ENCODE measurements at places on chromosomes 3 and 15.

GRCh38 chr3:71542521-71543370, 40.8 kb downstream of the FOXP1 start:
- peak; percentile 76 for DNase-seq

- DNase-seq = no peak
Observed at GRCh38 chr3:59482684-59483083, 432.9 kb upstream of the CFAP20DC start.

DNA sequence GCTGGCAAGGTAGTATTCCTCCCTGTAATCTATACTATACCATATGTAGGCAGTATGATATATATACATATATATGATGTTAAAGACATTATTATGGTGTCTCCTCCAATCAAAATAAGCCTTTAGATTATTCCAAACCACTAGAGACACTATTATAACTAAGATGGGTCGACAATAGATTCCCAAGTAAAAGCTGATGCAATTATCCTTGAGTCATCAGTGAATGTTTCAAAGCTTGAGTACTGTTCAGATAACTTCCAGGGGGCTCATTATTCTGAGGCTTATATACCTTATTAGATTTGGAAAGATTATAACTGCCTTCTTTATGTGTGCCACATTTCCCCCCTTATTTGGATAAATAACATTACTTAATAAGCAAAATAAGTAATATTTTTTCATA, 11.9 kb upstream of the C3orf38 start:
- DNase-seq = no peak

DNA sequence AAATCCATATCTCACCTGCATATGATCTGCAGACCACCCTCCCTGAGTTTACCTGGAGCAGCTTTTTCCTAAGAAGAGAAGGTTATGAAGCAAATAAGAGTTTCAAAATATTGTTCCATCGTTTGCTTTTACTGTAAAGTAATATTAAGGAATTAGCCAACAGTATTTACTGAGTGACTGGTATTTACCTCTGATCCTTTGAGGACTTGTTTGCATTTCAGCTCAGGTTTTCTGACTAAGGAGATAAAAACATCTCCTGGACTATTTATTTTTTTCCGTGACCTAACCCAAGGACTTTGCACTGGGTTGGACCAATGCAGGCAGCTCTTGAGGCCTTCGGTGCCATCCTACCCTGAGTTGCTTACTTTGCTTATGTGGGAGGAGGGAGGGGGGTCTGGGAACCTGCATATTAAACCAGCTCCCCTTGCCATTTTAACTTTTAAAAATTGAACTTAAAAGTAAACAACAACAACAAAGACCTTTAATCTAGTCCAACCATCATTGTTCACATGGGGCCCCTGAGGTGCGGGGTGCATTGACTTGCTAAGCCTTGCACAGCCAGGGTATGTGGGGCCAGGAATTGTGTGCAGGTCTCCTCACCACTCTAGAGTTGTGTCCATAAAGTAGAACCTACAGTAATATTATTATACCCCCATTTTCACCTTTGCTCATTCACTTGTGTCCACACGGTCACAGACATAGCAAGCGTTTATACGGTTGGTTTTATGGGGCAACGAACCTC, 39.3 kb downstream of the TRAK1 start:
- DNase-seq = no peak

DNA sequence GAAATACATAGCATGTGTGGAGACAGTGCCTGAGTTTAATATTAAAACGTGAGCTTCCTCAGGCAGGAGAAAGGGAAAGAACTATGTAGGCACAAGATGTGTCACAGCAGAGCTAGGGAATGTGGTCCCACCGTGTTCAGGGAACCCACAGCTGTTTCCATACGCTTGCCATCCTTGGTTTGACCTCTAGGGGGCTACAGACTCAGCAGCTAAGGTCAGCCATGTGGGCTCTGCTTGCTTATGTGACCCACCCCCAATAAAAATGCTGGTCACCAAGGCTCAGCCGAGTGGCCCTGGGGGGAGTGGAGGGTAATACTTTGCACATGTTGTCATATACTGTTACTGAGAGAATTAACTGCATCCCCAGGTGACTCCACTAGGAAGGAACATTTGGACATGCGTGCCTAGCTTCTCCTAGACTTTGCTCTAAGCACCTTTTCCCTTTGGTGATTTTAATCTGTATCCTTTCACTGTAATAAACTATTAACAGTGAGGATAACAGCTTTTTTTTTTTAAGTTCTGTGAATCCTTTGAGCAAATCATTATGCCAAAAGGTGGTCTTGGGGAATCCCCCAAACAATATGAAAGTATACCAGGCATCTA, 3.3 kb downstream of the TUBGCP5 start:
- DNase-seq = peak; percentile 25

Data from NCI-H524 (cell line).